ENCODE measurements at places on chromosomes 2 and 18. TPM values are rescaled to one million over a fixed set of nuclear protein-coding genes. Genes with fewer than 3 reads are reported as not detected.

- no peak for DNase-seq
Observed at GRCh38 chr2:232400256-232401015, 6.2 kb upstream of the ALPG start.

GRCh38 chr18:46754661-46755292 is 2.1 kb downstream of the ST8SIA5 start:
- DNase-seq, result no peak

DNA sequence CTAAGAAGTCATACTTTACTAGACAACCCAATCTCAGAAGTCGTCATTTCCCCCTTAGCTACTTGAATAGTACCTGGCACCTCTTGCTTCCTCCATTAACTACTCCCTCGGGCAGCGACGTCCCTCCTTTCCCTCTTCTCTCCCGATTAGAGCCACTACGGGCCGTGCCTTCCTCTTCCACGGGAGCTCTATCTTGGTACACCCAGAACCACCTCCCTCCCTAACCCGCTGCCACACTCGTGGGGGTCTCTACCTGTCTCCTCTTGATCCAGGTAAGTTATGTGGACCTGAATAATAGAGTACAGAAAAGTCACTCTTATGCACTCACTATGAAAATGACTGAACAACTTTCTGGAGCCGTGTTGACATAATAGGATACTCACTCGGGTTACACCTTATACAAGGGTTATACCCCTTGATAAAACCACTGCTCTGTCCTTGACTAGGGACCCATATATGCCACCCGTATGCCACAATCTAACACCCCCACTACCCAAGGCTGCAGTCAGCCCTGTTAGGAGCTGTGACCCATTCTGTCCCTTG is 595 bp upstream of the HDHD2 start:
- DNase-seq, result no peak

- no peak for DNase-seq
Observed at GRCh38 chr2:169131587-169132512, 62.5 kb downstream of the DHRS9 start.

- no peak for DNase-seq
Observed at GRCh38 chr2:204251998-204252376, 293.3 kb upstream of the PARD3B start.

DNA sequence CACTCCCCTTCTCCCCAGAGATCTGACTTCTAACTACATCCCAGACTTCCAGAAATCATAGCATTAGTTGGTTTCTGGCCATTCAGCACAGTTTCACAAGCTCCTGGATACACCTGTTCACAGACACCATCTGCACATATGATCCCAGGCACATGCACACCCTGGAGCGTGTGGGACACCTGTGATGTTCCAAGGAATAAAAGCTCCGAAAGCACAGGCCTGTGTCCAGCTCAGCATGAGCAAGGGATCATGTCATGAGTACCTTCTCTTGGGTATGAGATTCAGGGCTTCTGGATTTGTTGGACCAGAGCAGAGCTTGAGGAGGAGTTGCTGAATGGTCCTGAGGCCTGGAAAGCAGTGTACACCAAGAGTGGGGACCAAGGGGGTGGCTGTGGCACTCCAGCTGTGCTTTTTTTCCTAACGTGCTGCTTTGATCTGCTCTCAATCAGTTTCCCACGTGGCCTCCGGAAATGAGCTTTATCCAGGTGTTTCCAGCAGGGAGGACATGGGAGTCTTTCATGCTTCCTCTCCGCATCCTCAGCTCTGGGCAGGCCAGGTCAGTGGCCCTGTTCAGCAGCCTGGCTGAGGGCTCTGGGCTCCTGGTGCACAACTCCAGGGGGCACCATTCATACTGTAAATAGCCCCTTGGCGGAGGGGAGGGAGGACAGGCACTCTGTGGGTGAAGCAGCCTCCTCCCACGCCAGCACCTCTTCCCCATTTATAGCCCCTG is 1.8 kb downstream of the DYSF start:
- no peak for DNase-seq

DNA sequence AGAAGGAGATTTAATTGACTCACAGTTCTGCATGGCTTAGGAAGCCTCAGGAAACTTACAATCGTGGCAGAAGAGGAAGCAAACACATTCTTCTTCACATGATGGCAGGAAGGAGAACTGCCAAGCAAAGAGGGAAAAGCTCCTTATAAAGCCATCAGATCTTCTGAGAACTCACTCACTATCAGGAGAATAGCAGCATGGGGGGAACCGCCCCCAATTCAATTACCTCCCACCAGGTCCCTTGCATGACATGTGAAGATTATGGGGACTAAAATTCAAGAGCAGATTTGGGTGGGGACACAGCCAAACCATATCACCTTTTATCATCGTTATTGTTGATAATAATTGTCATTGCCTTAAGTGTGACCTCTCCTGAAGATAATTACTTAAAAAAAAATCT is 197.9 kb upstream of the SLC14A2 start:
- no peak for DNase-seq

DNA sequence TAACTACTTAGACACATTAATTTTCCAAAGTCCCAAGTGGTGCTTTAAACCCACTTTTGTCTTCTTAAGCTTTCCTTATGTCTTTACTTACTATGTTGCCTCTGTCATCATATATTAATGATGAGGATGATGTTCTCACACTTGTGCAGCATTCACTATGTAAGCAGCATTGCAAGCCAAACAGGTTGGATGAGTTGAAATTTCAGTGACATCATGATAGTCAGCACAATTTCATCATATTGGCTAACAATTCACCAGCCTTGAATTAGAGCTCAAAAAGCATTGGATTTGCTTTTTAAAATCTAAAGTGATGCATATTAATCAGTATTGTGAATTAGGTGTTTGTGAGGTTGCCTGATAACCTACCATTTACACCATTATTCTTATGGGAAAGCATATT is 7.7 kb downstream of the APLF start:
- DNase-seq, result no peak

DNA sequence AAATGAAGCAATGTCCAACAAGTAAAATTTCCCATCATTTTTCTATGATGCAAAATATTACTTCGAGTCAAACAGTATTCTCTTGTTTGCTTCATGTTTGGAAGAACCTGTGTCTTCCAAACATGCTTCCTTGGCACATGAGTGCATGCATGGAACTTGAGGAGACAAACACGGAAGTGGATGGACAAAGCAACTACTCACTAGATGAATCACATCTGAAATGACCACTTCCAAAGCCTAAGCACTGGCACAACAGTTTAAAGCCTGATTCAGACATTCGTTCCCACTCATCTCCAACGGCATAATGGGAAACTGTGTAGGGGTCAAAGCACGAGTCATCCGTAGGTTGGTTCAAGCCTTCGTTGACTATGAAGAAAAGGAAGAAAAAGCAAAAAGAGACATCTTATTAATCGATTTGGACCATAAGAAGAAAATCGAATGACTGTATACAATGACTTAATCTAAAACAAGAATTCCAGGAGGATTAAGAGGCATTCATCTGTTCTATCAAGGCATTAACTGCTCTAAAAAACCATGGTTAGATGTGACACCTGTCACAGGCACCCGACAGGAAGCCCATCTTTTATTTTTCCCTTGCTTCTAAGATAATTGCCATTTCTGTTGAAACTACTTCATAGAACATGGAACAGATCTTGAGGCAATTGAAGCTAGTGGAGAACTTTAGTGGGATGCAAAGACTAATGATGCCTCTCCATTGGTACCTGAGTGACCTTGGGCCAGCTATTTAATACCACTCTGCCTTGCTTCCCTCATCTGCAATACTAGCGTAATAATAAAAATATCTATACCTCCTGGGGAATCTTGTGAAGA is 56.0 kb downstream of the ATIC start:
- no peak for DNase-seq

DNA sequence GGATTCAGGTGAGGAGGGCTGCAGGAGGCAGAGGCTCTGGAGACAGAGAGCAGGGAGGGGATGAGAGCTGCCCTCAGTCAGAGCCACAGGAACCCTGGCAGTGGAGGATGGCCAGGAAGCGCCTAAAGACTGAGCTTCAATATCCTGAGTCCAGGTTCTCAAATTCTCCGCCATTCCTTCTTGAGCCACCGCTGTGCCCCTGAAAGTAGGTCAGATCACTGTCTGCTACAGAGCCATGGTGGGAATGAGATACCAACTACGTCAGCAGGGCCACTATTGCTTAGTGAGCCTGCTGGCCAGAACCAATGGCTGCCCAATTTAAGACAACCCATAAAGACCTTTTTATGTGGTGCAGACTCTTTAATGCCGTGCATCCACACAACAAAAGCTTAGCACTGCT is 155.5 kb downstream of the CTIF start:
- DNase-seq, result no peak

GRCh38 chr2:149400997-149401396 is 70.6 kb downstream of the LYPD6 start:
- DNase-seq, result no peak

DNA sequence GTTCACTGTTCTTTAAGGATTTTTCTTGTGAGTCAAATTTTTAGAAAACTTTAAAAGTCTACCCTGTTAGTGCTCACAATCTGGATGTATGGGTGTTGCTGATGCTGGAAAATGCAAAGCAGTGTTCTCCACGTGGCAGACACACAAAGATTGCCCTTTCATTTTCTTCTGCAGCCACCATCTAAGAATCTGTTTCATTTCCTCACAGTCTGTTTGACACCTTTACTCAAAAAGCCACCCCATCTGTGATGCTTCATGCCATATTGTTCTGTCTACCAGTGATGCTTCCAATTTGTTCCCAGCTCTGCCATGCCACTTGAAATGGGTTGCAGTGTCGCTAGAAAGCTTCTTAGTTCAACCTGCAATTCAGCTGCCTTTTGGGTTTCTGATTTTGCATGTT is 464.2 kb upstream of the UBE2E3 start:
- no peak for DNase-seq

DNA sequence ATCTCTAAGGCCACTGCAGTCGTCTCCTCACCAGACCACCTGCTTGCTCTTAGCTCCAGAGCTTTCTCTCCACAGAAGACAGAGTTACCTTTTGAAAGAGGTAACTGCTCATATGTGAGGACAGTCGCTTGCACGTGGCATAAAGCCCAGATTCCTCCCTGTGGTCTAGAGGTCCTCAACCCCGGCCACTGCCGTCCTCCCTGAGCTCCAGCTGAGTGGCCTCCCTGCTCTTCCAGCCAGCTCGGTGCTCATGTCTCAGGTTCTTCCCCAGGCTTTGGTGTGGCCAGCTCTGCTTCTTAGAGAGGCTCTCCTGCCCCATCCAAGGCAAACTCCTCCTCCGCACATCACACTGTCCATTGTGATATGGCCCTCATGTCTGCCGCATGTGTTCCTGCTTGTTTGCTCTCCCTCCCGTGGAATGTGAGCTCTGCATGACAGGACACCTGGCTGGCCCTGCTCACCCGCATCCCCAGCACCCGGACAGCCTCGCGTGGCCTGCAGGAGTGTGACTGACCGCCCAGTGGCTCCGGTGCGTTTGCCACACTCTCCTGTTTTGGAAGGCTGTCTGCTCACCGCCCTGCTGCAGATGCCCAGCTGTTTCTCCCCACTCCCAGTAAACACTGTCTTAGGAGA is 91.5 kb upstream of the LDLRAD4 start:
- no peak for DNase-seq

- DNase-seq, result no peak
Observed at GRCh38 chr2:172865422-172865821, 129.8 kb downstream of the RAPGEF4 start.

- DNase-seq, result no peak
Observed at GRCh38 chr2:1782514-1782913, 38.2 kb upstream of the PXDN start.

GRCh38 chr2:8543383-8544170 is 138.3 kb upstream of the ID2 start:
- DNase-seq, result peak; percentile 46

GRCh38 chr2:189937691-189938090 is 124.8 kb downstream of the MSTN start:
- no peak for DNase-seq

- no peak for DNase-seq
Observed at GRCh38 chr2:235835810-235836209, 332.4 kb downstream of the GBX2 start.

The CD302 gene
- 1.5 TPM for total RNA-seq

The FIGN gene
- total RNA-seq, result not detected

The RASGRP3 gene
- total RNA-seq, result 13.5 TPM

The IL36G gene
- total RNA-seq, result not detected

The SPP2 gene
- not detected for total RNA-seq

The PLGLB1 gene
- 2.3 TPM for total RNA-seq

The INO80C gene
- total RNA-seq, result 21.3 TPM
